ENCODE measurements at places on chromosomes 7 and 10.

- DNase-seq: no peak
Observed at GRCh38 chr10:124713679-124714255, 30.4 kb downstream of the FAM53B start.

GRCh38 chr10:126437635-126438406 lies 49.5 kb upstream of the ADAM12 start:
- no peak for DNase-seq

- DNase-seq: no peak
Observed at GRCh38 chr7:108307595-108307994, 148.6 kb downstream of the NRCAM start.

DNA sequence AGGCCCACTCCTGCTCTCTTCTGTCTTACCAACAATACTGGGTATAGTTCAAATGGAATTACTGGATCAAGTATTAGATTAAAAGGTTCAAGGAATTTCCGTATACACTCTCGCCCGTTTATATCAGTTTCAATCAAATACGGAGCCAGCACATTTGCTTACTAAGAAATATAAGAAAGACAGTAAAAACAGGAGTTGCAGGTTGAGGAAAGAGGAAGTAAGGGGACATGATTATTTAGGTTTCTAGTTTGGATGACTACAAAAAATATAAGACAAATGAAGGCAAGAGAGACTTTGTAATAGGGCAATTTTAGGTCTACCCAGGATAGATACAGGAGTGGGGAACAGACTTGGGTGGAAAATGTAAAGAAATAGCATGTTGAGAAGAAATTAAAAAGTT lies 109.9 kb upstream of the ABI1 start:
- no peak for DNase-seq

DNA sequence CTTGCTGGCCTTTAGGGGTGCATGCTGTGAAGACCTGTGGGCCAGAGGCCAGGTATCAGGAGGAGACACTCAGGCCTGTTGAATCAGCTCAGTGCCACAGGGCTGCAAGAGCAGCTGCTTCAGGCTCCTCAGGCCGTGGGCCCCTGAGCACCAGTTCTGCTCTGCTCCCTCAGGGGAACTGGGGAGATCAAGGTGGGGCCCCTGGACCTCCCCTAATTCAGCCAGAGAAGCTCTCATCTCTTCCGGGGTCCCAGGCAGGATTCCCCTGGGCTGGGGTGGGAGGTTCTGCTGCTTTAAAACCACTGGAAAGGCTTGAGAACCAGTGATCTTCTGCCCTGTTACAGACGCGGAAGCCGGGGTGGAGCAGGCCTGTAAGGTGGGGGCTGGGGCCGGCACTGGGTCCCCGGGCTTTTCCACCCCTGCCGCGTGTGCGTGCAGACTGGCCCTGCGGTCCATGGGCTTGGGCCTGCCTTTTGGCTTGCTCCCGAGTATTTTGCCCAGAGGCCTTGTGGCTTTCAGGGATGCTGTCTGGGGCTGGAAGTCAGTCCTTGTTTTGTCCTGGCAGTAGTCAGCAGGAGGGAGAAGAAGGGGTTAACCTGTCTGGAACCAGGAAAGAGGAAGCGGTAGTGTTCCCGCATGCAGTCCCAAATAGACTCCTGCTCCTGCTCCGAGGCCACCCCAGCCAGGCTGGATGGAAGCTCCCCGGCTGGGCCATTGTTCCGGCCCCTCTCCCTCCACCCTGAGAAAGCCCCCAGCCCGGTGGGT lies 74.3 kb downstream of the LHPP start:
- DNase-seq: no peak
